ENCODE measurements at places on chromosomes 4 and X. TPM values are rescaled to one million over a fixed set of nuclear protein-coding genes. Genes with fewer than 3 reads are reported as not detected.

The TIGD2 gene
- total RNA-seq = 6.8 TPM

The VCX gene
- 0.11 TPM for total RNA-seq

The NPY2R gene
- total RNA-seq = not detected

The TMPRSS11E gene
- total RNA-seq = 0.62 TPM

The RPA4 gene
- total RNA-seq = 0.34 TPM

The SYN1 gene
- not detected for total RNA-seq

The CXCL11 gene
- total RNA-seq = 1.2 TPM

Measured in hair follicular keratinocyte (primary cell).